ENCODE measurements at places on chromosomes 2 and 18.
A peak's percentile ranks its signal among the peaks of the same experiment; 100 is the strongest.

DNA sequence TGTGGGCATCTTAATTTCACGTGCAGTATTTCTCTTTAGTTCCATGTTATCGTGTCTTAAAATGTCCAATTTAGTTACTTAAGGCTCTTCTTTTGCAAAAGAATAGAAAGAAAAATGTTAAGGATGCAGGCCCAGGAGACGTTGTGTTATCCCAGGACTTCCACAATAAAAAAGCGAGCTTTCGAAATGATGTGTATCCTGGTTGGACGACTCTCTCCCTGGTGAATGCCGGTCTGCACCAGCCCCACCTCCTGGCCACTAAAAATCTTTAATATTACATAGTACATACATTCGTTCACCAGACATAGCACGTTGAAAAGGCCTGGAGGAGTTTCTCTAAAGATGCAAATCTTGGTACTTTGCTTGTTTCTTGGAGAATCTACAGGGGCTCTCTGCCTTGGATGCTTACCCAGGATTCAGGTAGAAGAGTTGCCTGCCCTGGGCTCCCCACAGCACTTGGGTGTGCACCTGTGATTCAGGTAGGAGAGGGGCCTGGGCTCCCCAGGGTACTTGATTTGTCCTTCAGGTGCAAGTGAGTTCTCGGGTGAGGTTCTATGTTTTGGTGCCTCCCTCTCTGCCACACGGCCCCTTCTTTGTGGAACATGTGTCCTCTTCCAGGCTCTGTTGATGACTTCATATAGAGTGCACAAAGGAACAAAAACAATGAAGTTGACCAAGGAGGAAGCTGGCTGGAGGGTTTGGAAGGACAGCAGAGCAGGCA is 26.6 kb downstream of the TWIST2 start:
- peak; percentile 13 for DNase-seq

DNA sequence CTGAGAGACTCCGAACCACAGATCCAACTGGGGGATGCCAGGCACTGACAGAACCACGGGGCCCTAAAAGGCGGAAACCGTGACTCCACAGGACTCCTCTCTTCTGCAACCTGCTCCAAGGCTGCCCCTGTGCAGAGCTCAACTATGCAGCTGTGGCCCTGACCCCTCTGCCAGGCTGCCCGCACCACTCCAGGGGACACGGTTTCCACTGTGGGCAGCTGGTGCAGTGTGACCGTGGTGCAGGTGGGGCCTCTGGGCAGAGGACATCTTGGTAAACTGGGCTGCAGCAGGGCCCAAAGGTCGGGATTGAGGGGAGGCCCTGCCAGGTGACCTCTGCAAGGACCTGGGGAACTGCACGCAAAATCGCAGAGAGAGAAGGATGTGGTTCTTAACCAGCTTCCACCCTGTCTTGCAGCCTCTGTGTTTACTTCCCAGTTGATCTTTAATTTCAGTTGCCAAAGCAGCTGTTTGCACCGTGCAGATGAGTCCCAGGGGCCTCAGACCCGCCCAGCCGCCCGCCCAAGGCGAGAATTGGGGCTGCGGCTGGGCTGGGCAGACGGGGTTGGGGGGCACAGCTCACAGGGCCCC is 104.6 kb upstream of the CTDP1 start:
- DNase-seq, result peak; percentile 16

DNA sequence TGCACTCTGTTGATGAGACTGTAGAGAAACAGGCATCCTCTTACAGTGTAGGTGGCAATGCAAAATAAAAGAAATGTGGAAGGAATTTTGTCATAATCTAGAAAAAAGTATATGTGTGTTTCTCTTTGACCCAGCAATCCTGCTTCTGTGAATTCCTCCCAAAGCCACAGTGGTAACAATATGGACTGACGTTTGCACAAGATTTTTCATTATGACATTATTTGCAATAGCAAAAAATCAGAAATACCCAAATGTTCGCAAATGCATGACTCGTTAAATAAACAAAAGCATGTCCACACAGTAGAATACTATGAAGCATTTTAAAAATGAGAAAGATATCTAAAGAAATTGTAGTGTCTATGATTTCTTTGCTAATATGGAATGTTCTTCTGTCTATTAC is 255.2 kb upstream of the NRP2 start:
- DNase-seq, result no peak

- peak; percentile 89 for DNase-seq
Measured at GRCh38 chr2:120343433-120344105, 2.4 kb upstream of the INHBB start.

DNA sequence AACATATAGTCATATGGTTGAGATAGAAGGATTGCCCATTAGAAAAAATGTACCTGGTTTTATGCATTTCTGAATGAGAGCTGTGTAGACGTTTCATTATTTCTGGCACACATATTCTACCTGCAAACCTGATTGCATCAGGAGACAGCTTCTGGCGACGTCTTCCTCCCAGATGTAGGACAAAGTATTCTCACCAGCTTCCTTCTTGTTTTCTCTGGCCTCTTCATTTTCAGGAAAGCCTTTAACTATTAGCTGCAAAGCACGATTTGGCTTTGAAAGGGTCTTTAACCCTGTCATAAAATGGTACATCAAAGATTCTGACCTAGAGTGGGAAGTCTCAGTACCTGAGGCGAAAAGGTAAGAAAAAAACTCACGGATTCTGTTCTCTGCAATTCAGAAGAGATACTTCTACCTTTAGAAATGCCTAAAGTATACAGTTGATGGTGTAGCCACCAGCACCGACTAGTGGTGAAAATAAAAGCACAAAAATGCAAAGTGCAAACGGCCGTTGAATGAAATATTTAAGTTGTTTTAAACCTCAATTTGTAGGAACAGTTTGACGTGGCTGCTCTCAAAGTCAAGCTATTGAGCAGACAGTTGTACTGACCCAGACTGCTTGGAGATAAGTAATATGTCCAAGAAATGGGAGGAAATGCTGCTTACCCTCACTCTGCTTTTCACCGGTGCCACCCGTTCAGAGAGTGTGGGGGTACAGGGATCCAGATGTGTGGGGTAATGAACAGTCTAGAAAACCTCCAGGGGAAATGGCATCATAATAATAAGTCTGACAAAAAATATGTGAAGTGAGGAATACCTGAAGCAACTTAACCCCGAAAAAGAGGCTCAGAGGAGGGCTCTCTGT is 20.2 kb downstream of the IL18RAP start:
- DNase-seq, result no peak

GRCh38 chr2:100957996-100958653 is 44.0 kb upstream of the RPL31 start:
- DNase-seq, result no peak

DNA sequence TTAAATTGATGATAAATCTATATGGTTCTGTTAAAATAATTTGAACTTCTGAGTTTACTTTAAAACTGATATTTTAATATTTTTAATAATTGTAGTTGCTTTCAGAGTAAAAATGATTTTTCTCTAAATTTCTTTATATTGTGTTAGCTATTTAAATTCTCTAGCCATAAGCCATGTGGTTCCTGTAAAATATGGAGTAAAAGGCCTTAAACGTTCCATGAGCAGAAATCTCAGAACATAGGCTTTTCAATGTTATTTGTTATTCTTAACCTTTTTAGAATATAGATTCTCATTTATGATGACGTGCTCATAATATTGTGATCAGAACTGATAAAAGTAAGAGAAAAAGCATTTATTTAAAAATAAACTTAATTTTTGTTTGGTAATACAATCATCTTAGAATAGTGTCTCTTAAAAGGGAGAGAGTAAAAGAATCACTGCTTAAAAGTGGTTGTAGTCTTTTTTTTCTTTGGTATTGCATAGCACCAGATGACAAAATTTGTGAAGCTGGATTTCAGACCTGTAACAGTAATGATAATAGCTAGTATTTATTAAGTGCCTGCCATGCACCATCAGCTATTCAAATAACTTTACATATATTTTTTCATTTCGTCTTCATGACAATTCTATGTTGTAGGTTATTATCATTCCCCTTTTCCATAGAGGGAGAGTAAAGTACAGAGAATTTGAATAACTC is 2.7 kb downstream of the BMPR2 start:
- DNase-seq, result no peak

GRCh38 chr2:100941646-100942240 is 60.3 kb upstream of the RPL31 start:
- peak; percentile 56 for DNase-seq

DNA sequence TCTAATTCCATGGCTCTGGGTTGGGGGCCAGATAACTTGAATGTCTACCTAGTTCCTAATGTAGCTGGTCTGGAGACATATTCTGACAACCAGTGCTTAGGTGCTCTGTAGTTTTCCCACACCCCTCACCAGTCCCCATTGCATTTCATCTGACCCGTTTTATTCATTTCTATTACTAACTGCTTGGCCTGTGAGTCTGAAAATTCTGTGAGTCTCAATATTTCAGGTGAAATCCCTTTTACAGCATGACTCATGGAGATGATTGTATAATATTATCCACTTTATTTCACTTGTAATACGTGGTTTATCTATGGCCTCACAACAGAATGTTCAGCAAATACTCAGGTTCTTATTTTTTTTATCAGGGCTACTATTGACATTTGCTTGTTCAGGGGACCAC is 103.7 kb upstream of the UGP2 start:
- no peak for DNase-seq

DNA sequence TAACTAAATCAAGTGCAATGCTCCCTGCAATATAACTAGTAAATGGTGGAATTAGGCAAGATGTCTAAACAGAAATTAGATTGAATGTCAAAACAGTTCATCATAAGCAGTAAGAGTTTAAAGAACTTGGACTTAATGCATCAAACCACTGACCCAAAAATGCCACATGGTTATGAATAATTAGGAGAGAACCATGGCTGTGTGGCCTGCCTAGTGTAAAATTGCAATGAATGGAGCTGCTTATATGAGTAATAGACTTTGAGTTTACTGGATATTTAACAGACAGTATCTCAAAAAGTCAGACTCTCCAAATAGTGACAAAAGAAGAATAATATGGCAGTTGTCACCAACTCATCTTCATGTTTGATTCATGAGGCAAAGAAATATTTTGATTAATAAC is 101.6 kb upstream of the COL5A2 start:
- no peak for DNase-seq

GRCh38 chr18:46469186-46469915 is 187.7 kb downstream of the LOXHD1 start:
- peak; percentile 70 for DNase-seq

DNA sequence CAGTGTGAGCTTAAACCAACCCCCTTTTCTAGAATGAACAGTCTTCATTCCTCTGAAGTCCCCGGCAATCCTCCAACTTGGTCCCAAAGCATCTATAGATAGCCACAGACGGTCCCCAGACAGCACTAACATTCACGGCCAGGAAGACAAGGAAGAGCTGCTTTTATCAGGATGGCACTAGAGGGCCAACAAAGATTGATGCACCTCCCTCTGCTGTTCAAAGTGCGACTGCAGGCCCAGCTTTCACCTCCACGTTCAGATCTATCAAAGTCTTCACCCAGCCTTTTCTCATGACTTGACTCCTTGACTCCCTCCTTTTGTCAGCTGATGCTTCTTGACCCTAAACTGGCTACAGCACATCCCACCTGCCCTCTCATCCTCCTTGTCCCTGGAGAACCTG is 54.3 kb downstream of the RNF152 start:
- no peak for DNase-seq

DNA sequence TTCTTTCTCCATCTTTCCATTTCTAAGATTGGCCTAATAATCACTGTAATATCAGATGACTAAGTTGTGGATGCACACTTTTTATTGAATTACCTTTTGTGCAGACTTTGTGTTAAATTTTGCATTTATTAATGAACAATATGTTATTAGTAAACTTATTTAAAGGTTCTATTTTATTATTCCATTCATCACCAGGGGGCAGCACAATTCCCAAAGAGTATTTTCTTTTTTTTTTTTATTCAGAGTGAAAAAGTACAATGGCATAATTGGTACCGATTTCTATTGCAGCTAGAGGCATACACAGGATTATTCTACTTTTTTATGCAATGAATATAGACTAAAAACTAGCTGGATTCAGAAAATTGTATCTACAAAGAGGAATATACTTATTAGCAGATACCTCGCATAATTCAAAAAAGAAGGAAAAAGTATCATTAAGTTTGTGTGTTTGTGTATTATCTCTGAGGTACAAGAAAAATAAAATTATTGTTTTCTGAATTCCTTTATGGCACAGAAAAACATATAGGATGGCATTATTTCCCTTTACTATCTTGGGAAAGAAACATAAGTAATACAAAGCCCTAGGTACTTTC is 390.6 kb downstream of the ERBB4 start:
- DNase-seq, result no peak

- peak; percentile 22 for DNase-seq
Measured at GRCh38 chr2:31216734-31217133, 581 bp downstream of the CAPN14 start.

DNA sequence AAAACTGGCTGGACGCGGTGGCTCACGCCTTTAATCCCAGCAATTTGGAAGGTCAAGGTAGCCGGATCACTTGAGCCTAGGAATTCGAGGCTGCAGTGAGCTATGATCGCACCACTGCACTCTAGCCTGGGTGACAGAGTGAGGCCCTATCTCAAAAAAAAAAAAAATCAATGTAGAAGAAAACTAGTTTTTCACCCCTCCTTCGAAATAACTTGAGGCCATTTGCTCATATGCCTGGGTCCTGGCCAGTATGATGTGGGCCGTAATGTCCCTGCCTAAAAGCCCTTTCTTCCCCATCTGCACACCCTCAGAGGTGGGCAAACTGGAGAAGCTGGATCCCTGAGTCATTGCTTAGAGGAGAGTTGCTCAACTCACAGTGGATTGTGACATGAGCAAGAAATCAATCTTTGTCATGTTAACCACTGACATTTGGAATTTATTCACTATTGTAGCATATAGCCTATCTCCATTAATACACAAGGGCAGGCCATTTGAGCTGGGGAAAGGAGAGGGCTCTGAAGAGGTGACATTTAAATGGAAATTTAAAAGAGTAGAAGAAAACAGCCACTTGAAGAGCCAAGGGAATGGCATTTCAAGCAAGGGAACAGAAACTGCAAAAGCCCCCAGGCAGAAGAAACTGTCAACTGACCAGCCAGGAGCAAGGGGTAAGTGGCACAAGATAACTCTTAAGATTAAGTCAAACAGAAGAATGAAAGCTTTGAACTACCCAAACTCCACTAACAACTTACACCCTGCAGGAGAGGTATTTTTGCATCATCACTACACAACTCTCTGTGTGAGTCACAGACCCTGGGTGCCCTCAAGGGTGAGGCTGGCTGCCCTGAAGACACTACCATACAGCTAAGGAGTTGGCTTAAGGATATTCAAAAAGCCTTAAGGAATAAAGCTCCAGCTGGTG is 7.6 kb upstream of the METTL21A start:
- DNase-seq, result peak; percentile 89

DNA sequence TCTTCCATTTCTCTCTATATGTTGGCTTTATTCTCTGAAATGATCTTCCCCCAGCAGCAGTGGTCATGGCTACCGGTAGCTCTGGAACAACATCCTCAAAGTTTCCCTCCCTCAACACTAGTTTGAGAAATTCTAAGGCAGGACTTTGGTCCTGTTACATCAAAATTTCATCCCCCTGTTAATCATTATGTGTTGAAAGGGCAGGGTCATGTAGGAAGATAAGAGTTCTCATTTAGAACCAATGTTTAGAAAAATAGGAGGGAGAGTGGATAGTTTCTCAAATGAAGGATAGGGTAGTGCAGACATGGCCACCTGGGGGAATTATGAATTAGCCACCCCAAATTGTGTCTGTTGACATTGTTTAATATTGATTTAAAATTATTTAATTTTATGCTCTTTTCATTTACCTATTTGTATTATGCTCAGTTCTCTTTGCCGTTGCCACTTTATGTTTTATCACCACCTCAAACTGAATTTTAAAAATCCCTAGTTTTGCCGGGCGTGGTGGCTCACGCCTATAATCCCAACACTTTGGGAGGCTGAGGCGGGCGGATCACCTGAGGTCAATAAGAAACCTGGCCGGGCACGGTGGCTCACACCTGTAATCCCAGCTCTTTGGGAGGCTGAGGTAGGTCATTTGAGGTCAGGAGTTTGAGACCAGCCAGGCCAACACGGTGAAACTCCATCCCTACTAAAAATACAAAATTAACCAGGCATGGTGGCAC is 22.3 kb downstream of the EML4 start:
- DNase-seq, result no peak

Data from islet precursor cell (in vitro differentiated cells).